ENCODE measurements at places on chromosomes 4 and X. TPM values are rescaled to one million over a fixed set of nuclear protein-coding genes. Genes with fewer than 3 reads are reported as not detected.

DNA sequence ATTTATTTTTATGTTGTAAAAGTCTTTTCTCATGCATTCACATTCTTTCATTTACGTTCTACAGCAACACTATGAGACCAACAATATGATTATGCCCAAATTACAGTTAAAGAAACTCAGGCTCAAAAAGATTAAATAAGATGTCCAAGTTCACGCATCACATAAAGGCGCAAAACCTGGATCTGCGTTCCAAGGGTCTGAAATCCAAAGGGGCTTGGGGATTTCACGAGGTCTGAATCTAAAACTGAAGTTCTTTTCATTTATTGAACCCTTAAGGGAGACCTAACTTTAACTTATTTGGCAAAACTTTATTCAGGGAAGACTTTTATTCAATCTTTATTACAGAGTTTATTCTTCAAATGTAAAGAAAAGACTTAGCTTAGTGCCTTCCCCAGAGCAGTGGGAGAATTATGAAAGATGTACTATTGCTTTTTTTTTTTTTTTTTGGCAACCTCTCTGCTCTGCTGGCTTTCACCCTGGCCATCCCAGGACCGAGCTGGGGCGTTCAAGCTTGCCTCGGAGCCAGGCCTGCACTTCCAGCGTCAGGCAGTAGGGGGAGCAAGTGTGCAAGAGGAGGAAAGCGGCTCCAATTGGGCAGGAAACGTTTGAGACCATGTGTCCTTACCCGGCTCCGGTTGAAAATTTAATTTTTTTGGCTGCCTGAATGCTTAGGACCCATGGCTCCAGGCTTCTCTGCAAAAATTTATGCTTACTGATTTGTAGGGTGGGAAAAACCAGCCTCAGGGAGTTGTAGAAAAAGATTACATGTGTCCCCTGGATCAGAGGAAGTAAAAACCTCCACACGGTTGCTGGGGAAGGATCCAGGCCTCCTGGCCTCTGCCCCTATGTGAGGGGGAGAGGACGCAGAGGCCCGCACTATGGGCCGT is 344.3 kb upstream of the KLF3 start:
- peak; percentile 93 for DNase-seq

ADH6 gene
- polyA plus RNA-seq, result not detected

DNA sequence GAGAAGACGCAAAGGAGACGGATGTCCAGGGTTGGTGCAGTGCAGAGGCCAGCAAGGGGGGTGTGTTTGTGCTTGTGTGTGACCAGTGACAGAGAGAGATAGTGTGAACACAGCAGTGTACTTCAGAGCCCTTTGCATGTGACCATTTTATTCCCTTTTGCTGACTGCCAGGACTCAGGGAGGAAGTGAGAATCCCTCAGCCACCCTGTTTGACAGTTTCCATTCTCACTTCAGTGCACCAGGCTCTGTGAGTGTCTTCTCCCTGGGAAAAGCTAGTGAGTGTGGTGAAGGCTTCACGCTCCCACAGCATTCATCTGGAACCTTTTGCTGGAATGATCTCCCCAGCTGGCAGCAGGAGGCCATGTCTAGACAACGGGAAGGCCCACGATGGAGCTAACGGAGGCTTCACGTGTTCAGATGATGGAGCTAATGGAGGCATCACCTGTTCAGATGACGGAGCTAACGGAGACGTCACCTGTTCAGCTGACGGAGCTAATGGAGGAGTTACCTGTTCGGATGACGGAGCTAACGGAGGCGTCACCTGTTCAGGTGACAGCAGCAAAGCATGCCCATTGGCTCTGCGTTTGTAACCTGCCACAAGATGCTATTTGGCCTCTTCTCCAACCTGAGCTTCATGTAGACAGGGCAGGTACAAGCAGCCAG is 195.4 kb downstream of the AFAP1 start:
- peak; percentile 33 for DNase-seq

DNA sequence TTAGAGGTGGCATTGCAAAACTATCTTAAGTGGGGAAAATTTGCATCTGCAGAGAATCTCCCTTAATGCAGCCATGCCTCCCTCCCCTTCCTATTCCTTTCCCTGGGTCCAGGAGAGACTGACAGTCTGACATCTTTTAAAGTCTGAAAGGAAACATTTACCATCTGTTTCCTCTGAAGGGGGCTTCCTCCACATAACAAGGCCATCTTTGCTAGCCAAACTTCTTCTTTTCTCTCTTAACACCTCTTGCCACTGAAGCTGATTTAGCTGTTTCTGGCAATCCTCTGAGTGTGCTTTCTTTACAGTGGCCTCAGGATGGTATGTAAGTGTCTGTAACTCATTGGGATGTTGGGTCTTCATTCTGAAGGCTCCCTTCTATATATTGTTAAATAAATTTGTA is 34.6 kb upstream of the AADAT start:
- no peak for DNase-seq

- DNase-seq, result no peak
Observed at GRCh38 chr4:119082661-119083060, 53.0 kb upstream of the MYOZ2 start.

UCP1 gene
- 2.2 TPM for polyA plus RNA-seq

- DNase-seq, result no peak
Observed at GRCh38 chr4:172377486-172378140, 564.4 kb downstream of the GALNTL6 start.

MGARP gene
- 7.1 TPM for polyA plus RNA-seq

GRCh38 chr4:102403116-102403515 is 57.8 kb upstream of the SLC39A8 start:
- no peak for DNase-seq

DNA sequence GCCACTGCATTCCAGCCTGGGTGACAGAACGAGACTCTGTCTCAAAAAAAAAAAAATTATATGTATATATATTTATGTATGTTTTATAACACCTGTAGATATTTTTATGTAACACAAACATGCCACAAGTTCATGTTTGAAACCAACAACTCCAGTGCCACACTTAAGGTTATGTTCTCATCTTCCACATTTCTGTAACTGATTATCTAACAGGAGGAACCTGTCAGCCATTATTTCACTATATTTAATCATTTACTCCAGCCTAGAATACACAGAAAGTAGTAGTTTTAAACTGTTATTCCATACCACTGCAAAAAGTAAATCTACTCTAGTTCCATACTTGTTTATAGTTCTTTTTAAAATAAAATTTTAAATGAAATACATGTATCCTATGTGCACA is 32.3 kb downstream of the MCUB start:
- no peak for DNase-seq

XKRX gene
- not detected for polyA plus RNA-seq

GRCh38 chr4:52015366-52015765 is 4.8 kb downstream of the LRRC66 start:
- no peak for DNase-seq

FAM9C gene
- polyA plus RNA-seq, result 0.02 TPM

- DNase-seq, result no peak
Observed at GRCh38 chr4:145058256-145058655, 39.7 kb downstream of the ANAPC10 start.

IBSP gene
- 0.07 TPM for polyA plus RNA-seq

ODAPH gene
- not detected for polyA plus RNA-seq

DNA sequence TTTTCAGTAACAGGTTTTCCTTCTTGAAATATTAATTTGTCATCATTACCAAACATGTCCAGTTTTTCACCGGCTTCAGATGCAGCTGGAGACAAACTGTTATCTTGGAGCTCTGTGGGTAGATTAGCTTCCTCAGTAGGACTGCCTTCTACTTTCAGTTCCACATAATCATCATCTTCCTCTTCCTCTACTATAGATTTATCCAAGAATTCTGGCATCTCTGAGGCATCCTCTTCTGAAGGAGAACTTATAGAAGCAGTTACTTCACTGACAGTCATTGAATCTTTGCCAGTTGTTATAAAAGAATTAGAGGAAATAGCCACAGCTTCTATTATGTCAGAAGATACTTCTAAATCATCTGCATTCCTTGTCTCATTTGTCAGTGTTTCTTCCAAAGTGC is 162.9 kb downstream of the LRBA start:
- no peak for DNase-seq

GRCh38 chr4:86961605-86962295 is 26.9 kb downstream of the AFF1 start:
- DNase-seq, result no peak

USP46 gene
- polyA plus RNA-seq, result 12.6 TPM

DNA sequence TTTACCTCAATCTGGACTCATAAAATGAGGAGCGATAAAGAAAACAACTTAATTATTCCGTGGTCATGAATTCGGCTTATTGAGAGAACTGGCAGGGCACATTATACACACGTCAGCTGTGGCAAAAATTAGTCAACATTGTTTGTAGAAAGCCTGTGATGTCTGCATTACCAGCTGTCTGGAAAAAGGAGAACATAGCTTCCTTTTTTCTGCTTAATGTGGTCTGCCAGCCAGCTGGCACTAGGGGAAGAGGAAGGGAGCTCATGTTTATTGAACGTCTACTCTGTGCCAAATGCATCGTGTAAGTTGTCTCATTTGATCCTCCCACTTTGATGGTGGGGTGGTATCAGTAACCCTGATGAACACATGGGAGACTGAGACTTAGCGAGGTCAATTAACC is 367.6 kb downstream of the ARHGAP24 start:
- DNase-seq, result no peak

GRCh38 chr4:168273838-168274237 is 44.7 kb downstream of the DDX60 start:
- DNase-seq, result no peak

DNA sequence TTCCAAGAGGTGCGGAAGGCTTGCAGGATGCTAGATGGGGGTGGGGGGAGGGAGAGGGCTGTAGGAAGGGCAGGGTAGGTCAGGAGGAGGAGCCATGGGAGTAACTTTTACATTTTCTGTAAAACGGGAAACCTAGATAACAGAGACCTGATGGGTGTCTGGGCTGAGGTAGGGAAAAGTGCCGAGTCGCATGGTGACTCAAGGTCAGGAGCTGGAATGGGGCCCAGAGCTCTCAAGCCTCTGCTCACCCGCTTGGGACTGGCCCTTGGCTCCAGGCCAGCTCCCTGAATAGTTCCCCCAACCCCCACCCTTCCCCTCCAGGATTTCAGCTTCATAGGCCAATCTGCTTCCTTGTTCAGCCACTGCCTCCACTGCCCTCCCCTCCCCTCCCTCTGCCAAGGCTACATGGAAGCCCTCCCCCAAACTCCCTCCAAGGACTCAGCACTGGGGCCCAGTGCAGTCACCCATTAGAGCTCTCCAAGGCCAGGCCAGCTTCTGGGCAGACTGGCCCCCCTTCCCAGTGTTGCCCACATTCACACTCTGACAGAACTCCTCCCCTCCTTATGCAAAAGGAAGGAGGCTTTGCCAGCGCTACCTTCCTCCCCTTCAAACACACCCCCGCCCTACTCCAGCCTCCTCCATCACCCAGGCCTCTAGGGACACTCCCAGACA is 43.6 kb downstream of the TSC22D3 start:
- peak; percentile 90 for DNase-seq

GRCh38 chr4:71382900-71383560 is 44.2 kb downstream of the SLC4A4 start:
- DNase-seq, result no peak

- no peak for DNase-seq
Observed at GRCh38 chrX:43527801-43528200, 128.3 kb upstream of the MAOA start.

DNA sequence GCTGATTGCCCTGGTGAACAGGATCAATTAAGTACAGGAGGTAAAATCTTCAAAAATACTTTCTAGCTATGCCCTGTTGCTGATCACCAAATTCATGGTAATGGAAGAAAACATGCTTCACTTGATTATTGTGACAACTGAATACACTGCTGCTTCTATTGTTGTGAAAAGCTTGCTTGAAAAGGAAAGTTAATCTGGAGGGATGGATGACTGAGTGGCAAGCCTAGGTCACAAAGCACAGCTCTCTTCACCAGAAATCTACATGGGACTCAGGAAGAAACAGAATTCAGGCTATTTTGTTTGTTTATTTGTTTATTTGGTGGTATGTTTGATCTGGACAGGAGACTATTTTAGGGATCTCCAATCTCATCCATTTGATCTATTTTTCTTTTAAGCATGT is 182.0 kb downstream of the MGST2 start:
- no peak for DNase-seq

DNA sequence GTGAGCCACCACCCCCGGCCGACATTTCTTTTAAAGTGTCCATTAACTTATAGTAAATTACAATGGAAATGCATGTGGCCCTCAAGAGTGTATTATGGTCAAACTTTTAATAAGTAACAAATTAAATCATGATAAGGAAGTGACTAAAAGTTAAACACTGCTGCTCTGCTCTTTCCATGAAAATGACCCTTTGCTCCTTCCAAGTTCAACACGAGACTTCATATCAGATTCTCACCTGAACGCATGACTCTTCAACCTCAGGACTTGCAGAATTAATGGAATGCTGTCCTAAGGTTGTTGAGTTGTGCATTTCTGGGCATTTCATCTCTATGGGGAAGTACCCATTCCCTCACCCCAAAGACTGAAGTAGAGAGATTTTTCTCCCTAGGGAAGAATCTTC is 27.1 kb downstream of the AWAT2 start:
- DNase-seq, result no peak

INTS12 gene
- 18.4 TPM for polyA plus RNA-seq

DNA sequence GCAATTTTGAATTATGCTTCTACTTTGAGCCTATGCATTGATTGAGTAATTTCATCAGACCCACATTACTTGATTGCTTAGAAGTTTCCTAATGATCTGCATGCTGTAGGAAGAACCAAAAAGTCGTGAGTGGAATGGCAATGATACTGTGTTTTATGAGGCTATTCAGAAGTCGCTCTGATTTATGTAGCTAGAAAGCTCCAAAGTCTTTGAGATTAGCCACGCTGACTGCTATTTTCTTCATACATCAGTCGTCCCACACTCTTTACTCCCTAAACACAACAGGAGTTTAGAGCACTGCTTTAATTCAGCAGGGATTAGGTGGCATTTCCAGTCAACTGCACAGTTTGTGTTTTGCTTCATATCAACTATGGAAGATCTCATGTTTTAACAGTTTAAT is 4.1 kb downstream of the GRID2 start:
- no peak for DNase-seq

TEX11 gene
- not detected for polyA plus RNA-seq

DNA sequence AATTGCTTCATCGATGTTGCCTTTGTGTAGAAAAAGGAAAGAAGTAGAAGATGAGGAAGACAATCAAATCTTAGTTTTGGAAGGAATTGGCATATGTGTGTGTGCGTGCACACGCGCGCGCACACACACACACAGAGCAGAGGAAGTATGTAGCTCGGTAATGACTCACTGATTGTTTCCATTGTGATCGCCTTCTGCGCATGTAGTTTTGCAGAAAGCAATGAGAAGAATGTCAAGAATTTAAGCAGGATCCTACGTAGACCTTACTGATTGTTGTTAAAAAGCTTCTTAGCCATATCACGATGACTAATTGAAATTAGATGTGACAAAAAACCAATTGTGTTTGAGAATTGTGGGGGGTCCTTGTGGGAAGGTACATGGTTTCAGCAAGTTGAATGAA is 12.8 kb upstream of the LIMCH1 start:
- no peak for DNase-seq

DNA sequence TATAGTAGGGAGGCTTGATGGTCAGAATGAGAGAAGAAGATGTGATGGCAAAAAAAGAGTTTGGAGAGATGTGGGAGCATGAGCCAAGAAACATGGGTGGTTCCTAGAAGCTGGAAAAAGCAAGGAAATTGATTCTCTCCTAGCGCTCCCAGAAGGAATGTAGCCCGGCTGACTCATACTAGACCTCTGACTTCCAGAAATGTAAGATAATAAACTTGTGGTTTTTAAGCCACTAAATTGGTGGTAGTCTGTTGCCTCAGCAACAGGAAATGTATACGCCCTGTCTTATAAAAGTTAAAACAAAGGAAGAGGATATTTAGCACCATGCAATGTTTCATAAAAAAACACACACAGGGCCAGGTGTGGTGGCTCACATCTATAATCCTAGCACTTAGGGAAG is 182.7 kb upstream of the PCDH7 start:
- DNase-seq, result no peak

ADD1 gene
- 207 TPM for polyA plus RNA-seq

All from right cardiac atrium (tissue), 5 donors.